Omental fat pad (tissue), 4 donors: ENCODE measurements at places on chromosomes 3 and 15. TPM values are rescaled to one million over a fixed set of nuclear protein-coding genes. Genes with fewer than 3 reads are reported as not detected.

DNA sequence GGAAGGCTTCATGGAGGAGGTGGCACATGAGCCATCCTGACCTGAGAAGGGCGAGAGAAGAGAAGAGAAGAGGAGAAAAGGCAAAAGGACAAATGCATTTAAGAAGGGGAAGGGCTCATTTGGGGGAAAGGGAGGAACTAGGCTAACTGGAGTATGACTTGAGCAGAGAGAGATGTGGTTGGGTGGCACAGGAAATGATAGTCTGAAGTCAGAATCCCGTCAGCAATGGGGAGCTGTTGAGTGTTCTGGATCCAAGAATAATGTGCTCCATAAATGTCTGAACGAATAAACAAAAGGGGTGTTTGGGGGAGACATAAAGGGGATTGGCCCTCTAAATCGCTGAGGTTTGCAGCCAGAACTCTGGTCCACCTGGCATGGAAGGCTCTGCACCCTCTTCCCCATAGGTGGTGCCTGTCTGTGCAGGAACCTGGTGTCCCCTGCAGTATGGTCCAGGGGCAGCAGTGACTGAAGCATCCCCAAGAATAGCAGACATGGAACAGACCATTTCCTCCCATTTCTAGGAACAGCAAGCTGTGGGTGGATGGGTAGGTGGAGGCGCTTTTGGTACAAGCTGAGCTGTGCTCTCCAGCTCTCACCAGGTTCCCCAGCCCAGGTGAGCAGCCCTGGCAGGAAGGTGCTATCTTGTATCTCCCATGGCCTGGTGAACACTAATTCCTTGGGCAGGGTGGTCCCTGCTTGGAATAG lies 15.2 kb downstream of the CORO2B start:
- no peak for DNase-seq

DNA sequence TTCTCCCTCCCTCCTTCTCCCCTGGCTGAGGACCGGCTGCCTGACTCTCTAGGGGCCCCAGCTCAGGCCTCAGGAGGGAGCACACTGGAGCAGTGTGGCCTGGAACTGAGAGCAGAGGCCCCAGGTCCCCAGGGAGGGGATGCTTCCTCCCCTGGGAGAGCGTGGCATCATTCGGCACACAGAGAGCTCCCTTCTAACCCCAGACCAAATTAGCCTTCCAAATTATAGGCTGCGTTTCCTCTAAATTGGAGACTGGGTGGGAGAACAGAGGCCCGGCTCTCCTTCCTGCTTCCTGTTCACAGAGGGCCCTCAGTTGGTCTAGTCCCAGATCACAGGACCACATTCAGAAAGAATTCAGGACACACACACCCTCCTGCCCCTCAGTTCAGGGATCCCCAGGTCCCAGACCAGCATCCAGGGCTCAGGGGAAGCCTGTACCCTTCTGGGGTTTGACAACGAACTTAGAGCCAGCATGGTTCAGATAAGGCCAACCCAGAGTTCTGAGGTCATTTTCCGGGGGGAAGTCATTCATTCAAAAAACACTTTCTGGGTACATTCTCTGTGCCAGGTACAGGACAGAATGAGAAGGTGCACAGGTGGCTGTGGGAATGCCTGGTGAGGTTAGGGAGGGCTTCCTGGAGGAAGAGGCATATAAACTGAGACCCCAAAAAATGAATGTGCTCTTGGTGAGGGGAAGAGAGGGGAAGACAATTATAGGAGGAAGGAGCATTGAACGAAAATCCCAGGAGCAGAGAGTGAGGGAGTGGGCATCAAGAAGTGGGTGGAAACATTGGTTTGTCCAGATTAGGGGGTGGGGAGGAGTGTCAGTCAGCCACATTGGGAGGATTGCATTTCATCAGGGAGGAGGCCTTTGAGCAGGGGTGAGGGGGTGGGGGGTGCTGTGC lies 28.4 kb upstream of the RPL29 start:
- DNase-seq, result no peak

- no peak for DNase-seq
These were observed 68.4 kb downstream of the CLDN11 start for GRCh38 chr3:170487031-170487430.

DNA sequence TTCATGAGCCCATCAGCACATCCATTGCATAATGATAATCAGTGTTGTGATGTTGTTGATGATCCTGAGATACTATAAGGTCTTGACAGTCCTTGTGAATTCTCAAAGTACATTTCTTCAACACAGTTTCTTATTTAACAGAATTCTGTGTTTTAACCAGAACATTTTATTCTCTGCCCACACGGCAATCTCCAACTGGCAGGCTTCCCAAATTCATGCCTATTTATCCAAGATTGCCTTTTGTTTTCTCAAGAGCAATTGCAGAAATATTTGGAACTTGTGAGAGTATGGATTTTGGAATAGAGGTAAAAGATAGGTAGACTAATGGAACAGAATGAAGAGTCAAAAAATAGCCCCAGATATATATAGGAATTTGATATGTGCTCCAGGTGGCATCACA lies 116.0 kb downstream of the UACA start:
- no peak for DNase-seq

DNA sequence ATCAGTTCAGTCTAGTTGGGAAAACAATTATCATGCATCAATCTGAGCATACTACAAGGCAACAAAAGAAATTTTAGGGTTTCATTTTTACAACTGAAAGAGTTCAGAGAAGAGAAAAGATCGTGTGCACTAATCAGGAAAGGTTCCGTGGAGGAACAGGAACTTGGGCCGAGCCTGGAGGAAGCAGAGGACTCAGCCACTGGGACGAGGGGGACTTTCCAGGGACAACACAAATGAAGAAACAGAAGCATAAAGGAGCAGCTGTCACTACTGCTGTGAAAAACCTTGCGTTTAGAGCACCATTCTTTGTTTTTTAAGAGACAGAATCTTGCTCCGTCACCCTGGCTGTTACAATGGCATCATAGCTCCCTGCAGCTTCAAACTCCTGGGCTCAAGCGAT lies 60.5 kb downstream of the MYO1E start:
- no peak for DNase-seq

- DNase-seq, result no peak
These were observed 13.7 kb downstream of the LRRK1 start for GRCh38 chr15:100932676-100933348.

DNA sequence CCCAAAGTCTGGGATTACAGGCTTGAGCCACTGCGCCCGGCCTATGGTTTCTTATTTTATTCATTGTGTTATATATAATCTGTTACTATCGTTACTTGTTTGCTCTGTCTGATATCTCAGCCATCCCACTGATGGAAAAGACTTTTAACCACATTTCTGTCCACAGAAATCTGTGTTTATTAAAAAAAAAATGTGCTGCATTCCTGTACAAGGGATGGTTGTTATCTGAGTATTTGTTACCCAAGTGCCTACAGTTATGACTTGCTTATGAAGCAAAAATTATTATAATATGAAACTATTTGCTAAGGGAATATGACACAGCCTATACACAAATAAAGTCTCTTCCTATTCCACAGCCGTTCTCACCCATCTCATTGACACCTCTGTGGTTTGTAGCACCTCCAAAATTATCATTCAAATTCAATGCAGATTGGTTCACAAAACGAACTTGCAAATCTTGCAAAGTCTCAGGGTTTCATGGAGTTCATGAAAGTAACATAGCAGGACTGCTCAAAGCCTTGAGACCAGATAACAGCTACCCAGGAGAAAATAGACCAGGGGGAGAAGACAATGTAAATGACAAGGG lies 47.4 kb upstream of the UBE2E1 start:
- DNase-seq, result no peak

DNA sequence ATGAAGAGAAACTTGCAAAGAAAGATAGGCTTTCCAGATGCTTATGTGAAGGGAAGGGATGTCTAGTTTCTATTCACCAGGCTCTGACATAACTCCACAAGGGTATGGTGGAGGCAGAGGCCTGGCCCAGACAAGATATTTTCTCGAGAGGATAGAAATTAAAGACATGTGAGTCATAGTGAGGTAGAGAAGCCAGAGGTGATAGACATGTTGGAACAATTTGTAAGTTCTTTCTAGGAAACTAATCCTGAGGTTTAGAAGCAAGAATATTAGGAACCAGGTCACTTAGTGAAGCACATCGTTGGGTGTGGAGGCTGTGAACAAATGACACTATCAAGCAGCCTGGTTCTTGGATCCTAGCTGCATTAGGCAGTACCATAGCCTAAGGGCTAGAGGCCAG lies 176.9 kb downstream of the BBX start:
- DNase-seq, result no peak

- no peak for DNase-seq
These were observed 65.1 kb downstream of the ZNF445 start for GRCh38 chr3:44412365-44412764.

DNA sequence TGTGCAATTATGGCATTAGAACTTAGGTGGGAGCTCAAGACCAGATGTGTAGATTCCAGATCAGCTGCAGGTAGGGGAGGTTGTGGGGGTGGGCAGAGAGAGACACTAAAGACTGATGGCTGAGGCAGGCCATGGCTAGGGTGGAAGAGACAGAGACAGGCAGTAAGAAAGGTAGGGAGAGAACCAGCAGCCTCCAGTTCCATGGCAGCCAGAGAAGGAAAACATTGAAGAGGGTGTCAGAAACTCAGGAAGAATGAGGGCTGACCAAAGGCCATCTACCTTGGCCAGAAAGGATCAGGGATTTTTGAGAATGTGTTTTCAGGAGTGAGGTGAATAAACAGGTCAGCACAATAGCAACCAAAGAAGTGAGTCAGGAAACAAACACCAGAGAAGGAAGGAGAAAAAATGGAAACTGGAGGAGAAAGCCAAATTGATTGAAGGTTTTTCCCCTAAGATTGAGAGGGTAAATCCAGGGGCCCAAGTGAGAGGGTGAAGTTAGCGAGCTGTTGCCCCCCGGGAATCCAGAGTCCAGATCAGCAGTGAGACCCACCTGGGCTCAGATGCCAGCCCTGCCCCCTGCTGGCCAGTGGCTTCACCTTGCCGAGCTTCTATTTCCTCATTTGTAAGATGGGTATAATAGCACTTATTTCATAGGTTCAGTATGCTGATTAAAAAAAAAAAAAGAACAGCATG lies 41.0 kb downstream of the ABHD2 start:
- DNase-seq, result no peak

- no peak for DNase-seq
These were observed 1.2 kb downstream of the GNAI2 start for GRCh38 chr3:50237133-50237651.

DNA sequence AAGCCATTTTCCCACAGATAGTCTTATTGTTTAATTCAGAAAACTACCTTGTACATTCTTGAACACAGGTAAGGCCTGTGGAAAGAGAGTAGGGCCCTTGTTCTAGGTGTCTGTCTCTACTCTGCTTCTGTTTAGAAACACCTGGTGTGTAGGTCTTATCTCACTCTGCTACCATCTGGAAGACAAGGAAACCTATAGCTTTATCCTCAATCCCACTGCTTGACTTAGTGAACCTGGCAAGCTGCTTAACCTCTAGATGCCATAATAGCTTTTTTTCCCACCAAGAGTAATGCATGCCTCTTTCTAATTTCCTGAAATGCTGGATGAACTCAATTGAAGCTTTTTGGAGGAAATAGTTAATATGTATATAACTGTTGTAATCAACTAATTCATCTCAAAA lies 82.6 kb upstream of the RAP2B start:
- no peak for DNase-seq

- DNase-seq, result no peak
These were observed 860.1 kb downstream of the MCTP2 start for GRCh38 chr15:95091444-95091843.

DNA sequence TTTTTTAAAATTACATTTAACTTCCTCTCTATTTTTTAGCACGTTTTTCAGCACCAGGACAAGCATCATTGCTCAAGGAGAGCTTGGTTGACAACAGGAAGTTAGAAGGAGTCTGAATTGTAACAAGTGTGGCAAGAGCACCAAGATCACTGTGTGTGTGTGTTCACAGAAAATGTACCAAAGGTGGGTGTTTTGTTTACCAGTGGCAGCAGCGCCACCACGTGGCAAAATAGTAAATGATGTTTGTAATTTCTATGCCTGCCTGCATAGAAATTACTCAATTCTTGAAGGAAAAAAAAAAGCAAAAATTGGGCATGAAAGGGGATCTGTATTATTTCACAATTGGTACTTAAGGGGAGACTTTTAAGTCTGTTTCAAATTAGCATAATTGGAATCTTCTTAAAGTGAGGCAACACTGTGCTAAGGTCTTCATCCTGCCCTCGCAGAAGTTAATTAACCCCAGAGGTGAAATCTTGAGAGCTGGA lies 7.4 kb upstream of the U2SURP start:
- DNase-seq, result peak; percentile 54

- DNase-seq, result no peak
These were observed 46.4 kb downstream of the FLNB start for GRCh38 chr3:58054652-58055051.

- DNase-seq, result no peak
These were observed 77.1 kb downstream of the PDZRN3 start for GRCh38 chr3:73547427-73548248.

DNA sequence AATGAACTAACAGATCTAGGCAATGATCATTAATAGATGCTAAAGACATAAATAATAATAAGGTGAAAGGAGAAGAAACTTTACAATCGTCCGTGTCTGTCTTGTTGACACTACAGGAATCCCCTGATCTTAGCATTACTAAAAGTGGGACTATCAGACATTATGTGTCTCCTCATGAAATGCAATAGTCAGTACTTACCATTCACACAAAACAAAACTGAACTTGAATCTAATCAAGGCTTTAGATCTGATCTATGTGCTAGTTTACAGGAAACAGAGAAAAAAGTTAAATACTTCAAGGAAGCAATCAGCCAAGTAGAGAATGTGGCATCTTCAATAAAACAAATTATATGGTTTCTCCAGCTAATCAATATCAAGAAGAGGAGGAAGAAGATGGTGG lies 73.7 kb downstream of the PIK3CB start:
- DNase-seq, result no peak

DNA sequence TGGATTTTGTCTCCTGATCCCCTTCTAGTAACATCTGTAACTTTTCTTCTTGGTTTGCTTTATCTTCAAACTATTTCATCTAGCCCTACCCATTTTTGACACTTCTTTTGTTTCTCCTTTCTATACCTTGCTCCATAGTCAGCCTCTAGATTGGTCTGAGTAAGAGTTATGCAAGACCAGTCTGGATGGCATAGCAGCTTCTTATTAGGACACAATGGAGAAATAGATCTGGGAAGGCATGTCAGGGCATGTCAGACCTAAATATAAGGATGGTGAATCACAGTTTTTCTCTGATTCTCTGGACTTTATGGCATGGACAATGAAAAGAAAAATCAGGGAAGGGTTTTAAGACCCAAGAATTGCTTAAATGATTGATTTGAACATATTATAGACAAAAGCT lies 452.5 kb downstream of the RAP2B start:
- DNase-seq, result no peak

The MYLK gene
- 61.1 TPM for total RNA-seq

The ARPP21 gene
- 1.6 TPM for total RNA-seq

The OSTN gene
- total RNA-seq, result not detected

The PLSCR1 gene
- 93.8 TPM for total RNA-seq

The MITF gene
- total RNA-seq, result 13.7 TPM

The C3orf22 gene
- total RNA-seq, result not detected

The WDR72 gene
- total RNA-seq, result not detected

The GRIP2 gene
- total RNA-seq, result 2.6 TPM

The ARL14 gene
- not detected for total RNA-seq

The KBTBD12 gene
- 0.63 TPM for total RNA-seq

The SMCO1 gene
- total RNA-seq, result not detected

The STARD9 gene
- 77.1 TPM for total RNA-seq

The UROC1 gene
- not detected for total RNA-seq

The ADAMTS7 gene
- 4.4 TPM for total RNA-seq

The RASGRF1 gene
- not detected for total RNA-seq

The GOLGA6D gene
- not detected for total RNA-seq
